ENCODE measurements at places on chromosomes 6 and 20. TPM values are rescaled to one million over a fixed set of nuclear protein-coding genes. Genes with fewer than 3 reads are reported as not detected.

DNA sequence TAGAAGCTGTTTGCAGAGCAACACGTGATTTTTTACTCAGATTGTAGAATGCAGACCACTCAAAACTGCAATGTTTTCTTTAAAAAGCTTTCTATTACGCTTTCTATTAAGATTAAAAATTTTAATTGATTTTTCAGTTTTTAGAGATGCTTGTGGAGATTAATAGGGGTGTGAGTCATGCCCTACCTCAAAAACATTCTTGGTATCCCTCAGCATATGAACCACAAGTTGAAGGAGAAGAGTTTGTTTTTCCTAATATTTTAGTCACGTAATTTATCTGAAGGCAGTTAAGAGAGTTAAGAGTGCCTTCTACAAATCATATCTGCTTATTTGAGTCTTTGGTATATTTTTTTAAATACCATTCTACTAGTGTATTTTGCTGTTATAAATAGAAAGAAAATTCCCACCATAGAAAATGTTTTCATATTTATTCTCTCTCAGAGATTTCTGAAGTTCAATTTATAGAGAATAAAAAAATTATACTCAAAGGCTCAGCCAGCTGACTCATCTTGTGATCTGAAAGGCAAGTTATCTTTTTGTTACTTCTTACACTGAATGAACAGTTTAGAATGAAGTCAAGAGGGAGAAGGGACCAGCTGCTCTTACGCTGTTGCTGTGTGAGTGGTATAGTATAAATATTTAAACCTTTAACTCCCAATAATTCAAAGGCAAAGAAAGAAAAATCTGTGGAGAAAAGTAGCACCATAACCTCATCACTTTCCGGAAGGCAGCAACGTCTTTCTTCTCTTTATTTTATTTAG lies 7.6 kb downstream of the RIPOR2 start:
- DNase-seq, result no peak

DNA sequence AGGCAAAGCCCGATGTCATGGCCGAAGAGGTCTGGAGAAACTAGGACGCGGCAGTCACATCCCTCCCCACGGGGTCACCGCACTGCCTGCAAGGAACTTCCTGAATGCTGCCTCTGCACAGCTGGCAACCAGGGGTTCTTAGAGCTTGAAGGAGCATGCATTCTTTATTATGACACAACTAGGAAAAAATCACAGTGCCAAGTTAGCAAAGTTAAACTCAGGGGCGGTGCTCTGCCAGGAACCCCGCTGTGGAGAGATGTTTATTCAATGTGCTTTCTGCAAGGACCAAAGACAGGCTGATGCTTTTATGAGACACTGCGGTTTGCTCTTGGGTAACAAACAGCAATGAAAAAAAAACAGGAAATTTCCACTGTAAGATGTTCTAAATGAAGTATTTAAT lies 287.3 kb upstream of the FOXQ1 start:
- DNase-seq, result peak; percentile 84

GRCh38 chr6:127385668-127386430 lies 42.4 kb upstream of the ECHDC1 start:
- no peak for DNase-seq

GRCh38 chr6:41548098-41548840 lies 2.1 kb downstream of the FOXP4 start:
- DNase-seq, result no peak

- DNase-seq, result no peak
These were observed 233.8 kb upstream of the SUPT3H start for GRCh38 chr6:45611491-45611890.

DNA sequence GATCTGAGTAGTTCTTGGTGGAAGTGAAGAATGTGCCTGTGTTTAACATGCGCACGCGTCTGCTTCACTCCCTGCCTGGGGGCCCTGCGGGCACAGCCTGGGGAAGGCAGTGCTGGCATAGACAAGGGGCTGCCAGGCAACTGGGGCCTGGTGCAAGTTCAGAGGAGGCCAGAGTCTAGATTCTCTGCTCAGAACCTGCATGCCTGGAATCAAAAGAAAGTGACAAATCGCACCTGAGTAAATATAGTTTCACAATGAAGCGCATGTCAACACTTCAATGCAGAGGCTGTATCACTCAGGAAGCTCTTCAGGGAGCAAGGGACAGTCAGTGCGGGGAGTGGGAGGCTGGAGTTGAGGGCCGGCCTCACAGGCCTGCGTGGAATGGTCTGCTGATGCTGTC lies 24.2 kb upstream of the PPP1R14C start:
- no peak for DNase-seq

DNA sequence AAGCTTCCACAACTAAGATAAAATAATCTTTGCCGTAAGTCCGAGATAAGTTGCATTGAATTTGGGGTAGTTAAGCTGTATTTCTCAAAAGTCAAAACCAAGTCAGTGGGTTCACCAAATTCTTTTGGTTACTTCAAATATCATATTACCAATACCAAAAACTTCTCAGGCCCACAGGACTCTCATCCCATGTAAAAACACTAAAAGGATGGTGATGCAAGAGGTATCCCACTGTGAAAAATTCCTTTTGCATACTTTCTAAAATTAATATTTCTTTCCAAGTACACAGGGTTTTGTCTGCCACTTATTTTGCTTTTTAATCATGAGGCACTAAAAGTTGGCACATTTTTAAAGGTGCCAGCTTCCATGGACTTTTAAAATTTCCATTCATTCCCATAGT lies 151.3 kb downstream of the GJA10 start:
- no peak for DNase-seq

- DNase-seq, result peak; percentile 69
These were observed 174.9 kb upstream of the PRND start for GRCh38 chr20:4546786-4547185.

DNA sequence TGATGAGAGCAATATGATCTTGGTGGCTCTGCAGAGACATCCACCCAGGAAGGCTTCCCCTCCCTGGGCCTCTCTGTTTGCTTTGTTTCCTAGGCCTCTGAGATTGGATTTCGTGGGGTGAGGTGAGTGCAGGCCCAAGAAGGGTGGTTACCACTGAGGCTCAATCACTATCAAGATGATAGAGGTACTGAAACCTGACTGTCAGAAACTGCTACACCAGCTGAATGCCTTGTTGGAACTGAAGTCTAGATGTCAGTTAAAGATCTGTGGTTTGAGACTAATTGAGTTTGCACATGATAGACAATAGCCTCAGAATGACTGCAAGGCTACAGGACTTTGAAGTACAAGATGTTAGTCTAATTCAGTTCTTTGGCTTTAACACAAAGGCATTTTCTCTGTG lies 15.2 kb downstream of the VNN1 start:
- no peak for DNase-seq

- DNase-seq, result no peak
These were observed 62.7 kb downstream of the LRRC1 start for GRCh38 chr6:53857318-53858094.

DNA sequence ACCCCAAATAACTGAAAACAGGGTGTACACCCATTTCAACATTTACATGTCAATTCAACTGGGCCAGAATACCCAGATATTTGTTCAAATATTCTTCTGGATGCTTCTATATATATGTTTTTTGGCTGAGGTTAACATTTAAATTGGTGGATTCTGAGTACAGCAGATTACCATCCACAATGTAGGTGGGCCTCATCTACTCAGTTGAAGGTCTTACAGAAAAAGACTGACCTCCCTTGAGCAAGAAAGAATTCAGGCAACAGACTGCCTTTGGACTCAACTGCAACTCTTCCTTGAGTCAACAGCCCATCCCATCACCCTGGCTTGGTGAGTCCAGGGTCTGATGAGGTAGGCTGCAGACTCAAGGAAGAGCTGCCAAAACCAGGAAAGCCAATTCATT lies 84.1 kb downstream of the ATG5 start:
- no peak for DNase-seq

Gene SEMG1
- not detected for total RNA-seq

Gene FUCA2
- 49.3 TPM for total RNA-seq

Gene PAX1
- 0.12 TPM for total RNA-seq

Gene CAPN11
- not detected for total RNA-seq

Gene RRAGD
- total RNA-seq, result 9.4 TPM

Data from Daoy (cell line).